ENCODE measurements at places on chromosomes 3 and 15.
A peak's percentile ranks its signal among the peaks of the same experiment; 100 is the strongest.

DNA sequence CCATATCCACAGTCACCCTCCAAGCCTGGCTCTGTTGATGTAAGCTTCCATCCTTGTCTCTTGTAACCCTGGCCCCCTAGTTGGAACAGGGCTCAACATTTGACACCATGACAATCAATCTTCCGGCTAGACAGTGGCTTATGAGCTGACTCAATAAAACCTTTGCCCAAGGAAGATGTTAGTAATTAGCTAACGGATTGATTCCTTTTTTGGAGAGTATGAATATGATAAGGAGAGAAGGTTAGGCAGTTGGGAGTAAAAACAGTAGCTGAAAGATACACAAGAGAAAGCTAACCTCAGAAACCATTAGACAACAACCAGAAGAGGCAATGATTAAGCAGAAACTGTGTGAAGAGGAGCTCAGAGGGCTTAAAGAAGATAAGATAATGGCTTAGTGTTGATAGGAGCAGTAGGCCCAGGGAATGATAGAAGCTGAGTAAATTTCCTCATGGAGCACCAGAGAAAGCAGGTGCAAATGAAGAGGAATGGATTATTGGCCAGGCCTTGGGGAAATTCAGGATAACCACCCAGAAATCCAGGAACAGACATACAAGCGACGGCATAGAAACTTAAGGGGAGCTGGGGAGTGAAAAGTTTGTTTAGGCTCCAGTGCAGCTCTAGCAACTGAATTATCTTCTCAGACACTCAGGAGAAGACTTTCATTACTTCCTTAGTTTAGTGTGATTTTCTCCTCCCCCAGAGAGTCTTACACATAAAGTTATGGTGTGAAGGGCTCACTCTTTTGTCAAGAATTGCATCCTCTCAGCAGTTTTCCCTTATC is 7.8 kb upstream of the RFX7 start:
- no peak for DNase-seq

DNA sequence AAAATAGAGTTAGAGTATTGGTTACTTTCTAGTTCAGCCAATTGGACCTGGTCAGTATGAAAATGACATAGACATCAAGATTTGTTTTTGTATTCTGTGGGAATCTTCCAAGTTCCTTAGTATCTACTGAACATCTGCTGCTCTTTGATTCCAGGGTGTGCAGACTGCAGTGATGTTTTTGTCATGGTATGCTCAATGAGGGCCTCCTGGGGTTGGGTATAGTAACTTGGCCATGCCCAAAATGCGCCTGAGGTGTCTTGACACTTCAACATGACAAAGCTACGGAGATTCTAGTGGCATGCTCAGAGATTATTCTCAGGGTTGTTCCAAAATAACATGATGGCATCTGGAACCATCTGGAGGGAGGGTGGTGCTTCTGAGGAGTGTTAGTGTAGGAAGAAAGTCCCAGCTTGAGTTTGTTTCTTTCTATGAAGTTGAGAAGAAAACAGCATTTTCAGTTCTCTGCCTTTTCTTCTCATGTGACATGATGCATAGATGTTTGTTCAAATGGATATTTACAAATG is 313.5 kb upstream of the TBL1XR1 start:
- no peak for DNase-seq

GRCh38 chr15:79623488-79623887 is 191.4 kb downstream of the MINAR1 start:
- no peak for DNase-seq

GRCh38 chr3:138203938-138204337 is 16.8 kb downstream of the ARMC8 start:
- no peak for DNase-seq

DNA sequence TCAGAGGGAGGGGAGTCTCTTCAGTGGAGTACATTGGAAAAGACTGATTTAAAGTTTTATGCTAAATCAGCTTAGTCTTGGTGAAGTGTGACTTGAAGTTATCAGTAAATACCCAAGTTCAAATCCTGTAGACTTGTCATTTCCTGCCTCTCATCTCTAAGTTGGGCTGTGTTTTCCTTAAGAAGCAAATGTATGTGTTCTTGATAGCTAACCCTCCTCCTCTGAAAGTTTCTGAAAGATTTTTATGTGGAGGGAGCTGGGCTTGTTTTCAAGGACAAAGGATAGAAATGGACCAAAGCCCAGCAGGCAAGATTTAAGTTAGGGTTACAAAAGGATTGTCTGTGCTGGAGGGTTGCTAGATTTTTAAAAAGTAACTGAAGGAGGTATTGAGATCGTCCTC is 4.2 kb downstream of the MAPKBP1 start:
- no peak for DNase-seq

DNA sequence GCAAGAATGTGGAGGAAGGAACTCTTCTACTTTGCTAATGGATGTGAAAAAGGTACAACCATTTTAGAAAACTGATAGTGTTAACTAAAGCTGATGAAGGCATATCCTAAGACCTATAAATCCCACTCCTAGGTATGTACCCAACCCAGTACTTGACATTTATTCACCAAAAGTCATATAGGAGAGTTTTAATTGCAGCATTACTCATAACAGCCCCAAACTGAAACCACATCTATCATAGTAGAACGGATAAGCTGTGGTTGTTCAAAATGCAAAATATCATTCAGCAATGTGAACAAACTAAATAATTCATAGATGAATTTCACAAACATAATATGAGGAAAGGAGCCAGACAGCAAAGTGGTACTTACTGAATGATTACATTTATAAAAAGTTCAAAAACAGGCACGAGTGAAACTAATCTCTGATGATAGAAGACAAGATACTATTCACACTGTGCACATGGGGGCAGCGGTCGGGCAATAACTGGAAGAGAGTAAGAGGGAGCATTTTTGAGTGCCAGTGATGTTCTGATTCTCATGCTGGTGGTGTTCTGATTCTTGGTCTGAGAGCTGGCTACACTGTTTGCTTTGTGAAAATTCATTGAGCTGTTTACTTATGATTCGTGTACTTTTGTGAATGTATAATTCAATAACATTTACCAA is 34.3 kb downstream of the GOLIM4 start:
- no peak for DNase-seq

- DNase-seq = no peak
Measured at GRCh38 chr3:158330870-158331269, 221.0 kb downstream of the RSRC1 start.

DNA sequence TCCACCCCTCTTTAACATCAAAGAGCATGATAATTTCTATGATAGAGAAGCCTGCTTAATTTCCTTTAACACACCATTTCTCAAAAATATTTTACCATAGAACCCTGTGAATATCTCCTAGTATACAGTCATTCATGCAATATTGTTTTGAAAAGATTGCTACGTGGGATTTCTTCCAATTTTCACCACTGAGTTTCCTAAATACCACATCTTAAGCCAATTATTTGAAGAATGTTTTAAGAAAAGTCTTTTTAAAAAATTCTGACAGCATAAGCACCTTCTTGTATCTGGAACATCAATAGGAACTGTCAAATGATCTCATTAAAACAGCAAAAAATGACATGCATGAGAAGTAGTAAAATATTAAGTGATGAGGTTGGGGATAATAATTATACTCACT is 1126.7 kb downstream of the TUSC7 start:
- DNase-seq = no peak

DNA sequence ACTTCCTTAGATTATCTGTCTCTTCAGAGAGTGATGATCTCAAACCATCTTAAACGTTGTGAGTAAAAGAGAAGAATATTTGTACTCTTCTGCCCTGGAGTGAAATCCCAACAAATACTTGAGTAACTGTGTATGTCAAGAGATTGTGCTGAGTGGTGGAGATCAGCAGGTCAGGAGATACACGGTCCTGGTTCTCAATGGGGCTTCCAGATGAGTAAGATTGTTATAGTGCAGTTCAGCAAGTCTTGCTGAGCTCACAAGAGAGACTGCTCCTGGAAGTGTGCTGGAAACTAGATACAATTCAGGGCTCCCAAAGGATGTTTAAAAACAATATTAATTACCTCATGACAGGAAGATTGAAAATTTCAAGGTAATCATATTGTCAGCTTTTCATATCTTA is 184.3 kb downstream of the AKAP13 start:
- no peak for DNase-seq

DNA sequence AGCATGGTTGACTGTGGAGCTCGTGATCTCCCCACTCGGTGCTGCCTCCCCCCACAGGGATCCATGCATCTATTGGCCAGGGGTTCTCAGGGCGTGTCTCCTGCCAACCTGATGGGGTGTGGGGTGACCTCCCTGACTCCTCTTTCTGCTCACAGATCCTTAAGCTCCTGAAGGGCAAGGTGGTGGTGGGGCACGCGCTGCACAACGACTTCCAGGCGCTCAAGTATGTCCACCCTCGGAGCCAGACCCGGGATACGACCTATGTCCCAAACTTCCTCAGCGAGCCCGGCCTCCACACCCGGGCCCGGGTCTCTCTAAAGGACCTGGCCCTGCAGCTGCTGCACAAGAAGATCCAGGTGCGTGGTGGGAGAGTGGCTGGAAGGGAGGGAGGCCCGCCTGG is 7.9 kb downstream of the AEN start:
- no peak for DNase-seq

- no peak for DNase-seq
Measured at GRCh38 chr3:120212505-120212904, 72.5 kb downstream of the GPR156 start.

GRCh38 chr3:125431391-125431790 is 56.3 kb upstream of the ZNF148 start:
- no peak for DNase-seq

DNA sequence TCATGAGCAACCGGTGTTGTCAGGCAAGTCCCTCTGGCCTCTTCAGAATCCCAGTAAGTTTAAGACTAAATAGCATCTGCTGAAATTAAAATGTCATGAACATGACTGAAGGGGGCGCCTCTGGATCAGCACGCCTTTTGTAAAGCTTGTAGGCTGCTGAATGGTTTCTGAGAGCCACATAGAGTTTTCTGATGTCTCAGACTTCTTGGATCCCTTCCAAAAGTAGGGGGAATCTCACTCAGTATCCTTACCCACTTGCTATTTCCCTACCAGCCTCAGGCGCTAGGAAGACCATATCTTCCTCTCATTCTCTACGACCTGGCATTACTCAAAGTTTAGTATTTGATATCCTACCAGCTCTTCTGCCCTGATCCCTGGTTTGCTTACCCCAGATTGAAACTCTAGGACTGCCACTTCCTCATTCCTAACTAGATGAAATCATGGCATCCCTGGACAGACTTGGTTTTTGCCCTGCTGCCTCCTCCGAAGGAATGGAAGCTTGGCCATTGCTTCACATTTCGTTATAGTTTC is 62.7 kb upstream of the CD47 start:
- peak; percentile 61 for DNase-seq

- no peak for DNase-seq
Measured at GRCh38 chr3:12995389-12996180, 77.6 kb downstream of the IQSEC1 start.

DNA sequence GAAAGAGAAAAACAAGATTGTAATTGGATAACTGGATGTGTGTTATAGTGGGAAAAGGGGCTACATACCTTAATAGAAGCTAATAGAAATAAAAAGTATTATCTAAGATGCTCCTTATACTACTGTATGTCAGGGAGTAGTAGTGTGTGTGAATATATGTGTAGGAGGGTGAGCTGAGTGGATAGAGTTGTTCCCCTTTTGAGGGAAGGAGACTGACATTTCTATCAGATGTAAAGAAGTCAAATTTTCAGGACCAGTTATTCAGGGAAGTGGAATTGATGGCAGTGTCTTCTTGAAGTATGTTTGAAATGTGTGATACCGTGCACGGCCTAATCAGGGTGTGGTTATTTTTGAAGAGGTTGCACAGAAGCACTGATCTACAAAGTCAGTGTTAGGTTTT is 49.1 kb downstream of the PCOLCE2 start:
- DNase-seq = no peak

- DNase-seq = no peak
Measured at GRCh38 chr15:35753486-35753885, 207.5 kb upstream of the DPH6 start.

DNA sequence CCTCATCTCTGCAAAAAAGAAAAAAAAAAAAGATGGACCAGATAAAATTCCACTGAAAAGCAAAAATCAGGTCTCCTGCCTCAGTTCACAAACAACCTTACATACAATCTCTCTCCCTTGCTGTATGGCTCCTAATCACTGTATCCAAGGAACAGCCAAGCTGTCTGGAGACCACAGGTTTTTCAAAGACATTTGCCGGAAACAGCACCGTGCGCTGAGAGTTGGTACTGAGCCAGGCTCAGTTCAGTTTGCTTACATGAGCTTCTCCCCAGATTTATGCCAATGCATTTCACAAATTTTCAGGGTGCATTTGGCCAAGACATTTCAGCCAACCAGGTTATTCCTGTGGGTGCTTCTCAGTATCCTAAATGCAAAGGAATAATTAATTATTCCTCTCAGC is 4.1 kb downstream of the ACP3 start:
- no peak for DNase-seq

DNA sequence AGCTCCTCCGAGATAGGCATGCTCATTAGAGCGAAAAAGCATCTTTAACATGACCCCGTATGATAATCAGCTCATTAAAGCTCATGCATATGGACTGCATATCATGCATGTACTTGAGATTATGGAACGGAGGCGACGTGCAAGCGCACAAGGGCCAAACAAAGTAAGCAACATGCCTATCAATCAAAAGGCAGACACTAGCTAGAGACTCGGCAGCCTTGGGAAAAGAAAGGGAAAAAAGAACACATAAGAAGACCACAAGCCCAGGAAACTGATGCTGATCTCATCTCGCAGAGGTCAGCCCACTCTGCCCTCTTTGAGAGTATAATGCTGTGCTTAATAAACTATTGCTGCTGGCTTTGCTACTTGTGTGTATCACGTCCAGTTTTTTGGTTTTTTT is 2.6 kb upstream of the ACOX2 start:
- DNase-seq = no peak

- peak; percentile 60 for DNase-seq
Measured at GRCh38 chr3:141454906-141455602, 31.8 kb upstream of the RASA2 start.

- no peak for DNase-seq
Measured at GRCh38 chr15:32834156-32834555, 116.4 kb downstream of the GREM1 start.

DNA sequence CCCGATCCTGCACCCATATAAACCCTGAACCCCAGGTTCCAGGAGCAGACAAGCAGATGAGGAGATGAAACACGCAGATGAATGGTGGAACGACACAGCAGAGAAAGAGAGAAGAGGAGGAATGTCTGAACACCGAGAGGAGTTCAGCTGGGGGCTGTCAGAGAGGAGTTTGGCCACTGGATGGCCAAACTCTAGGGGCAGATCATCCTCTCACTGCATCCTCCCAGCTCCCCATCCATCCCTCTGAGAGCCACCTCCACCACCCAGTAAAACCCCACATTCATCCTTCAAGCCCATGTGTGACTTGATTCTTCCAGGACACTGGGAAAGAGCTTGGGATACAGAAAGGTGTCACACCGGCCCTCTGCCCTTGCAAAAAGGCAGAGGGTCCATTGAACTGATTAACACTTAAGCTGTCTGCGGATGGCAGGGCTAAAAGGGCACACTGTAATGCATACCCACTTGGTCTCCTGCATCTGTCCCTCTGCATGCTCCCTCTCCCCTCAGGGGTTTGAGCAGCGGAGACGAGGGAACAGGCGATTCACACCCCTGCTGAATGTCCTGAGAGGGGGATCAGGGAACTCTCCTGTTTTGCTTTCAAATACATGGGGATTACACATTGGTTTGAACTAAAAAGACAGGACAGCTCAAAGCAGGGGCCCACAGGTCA is 53.8 kb downstream of the TMED3 start:
- DNase-seq = no peak

Data from DMS 273 treated with DMSO at 0.1 percent for 48 hours (cell line).